Caco-2 (cell line): ENCODE measurements at places on chromosomes 13 and 19. TPM values are rescaled to one million over a fixed set of nuclear protein-coding genes. Genes with fewer than 3 reads are reported as not detected.

GRCh38 chr13:100674572-100674871 is at the start of gene TMTC4:
Gene TMTC4 (minus strand): TSS chr13:100674795. CDS start chr13:100670362, 4,433 bp downstream.
- no peak for DNase-seq

GRCh38 chr13:85406269-85406975 is 392.8 kb downstream of the SLITRK6 start:
- no peak for DNase-seq

DNA sequence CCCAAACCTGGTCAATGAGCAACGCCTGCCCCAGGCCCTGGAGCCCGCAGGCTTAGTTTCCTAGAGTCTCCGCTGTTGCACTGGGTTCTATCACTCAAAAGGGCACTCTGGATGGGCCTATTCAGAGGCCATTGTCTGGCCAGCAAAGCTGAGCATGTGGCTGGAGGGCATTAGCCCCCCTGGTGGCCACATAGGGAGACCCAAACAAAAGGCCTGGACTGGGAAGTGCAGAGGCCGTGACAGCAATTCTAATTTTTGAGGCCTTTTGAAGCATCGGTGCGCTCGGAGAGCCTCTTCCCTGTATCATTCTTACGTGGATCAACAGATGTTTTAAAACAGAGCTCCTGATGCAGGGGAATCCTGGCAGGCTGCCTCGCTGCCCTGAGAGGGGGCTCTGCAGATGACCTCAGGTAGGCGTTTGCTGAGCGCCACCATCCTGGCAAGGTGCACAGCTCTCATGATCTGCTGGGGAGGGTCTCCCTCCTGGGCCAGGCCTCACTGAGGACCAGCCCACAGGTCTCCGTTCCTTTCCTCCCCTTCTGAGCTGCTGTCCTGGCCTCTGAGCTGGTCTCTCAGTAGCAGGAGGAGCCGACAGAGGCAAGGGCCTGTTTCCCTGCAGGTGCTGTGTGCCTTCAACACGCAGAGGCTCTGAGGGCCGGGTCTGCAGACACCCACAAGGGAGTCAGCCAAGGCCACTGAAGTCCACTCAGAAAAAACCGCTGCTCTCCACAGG is 190.5 kb downstream of the URI1 start:
- DNase-seq: peak; percentile 13

DNA sequence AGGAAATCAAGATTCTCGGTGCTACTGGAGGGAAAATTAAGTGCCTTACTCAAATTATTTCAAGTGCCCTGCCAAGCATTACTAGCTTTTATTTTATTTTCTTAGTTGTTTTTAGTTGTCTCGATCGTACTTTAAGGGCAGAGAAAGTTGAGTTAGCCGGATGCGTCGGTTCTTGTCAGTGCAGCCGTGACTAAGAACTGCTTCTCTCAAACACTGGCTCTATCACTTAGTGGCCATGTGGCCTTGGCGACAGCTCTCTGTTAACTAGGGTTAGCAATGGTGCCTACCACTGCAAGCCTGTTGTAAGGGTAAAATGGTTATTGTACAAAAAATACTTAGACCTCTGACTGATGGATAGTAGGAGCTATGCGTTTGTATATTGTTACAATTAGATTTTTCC is 227.8 kb downstream of the KATNAL1 start:
- DNase-seq: no peak

GRCh38 chr19:47022541-47023447 is 3.2 kb downstream of the NPAS1 start:
- DNase-seq: no peak

GRCh38 chr19:41767115-41767514 is 11.8 kb downstream of the CEACAM6 start:
- no peak for DNase-seq

DNA sequence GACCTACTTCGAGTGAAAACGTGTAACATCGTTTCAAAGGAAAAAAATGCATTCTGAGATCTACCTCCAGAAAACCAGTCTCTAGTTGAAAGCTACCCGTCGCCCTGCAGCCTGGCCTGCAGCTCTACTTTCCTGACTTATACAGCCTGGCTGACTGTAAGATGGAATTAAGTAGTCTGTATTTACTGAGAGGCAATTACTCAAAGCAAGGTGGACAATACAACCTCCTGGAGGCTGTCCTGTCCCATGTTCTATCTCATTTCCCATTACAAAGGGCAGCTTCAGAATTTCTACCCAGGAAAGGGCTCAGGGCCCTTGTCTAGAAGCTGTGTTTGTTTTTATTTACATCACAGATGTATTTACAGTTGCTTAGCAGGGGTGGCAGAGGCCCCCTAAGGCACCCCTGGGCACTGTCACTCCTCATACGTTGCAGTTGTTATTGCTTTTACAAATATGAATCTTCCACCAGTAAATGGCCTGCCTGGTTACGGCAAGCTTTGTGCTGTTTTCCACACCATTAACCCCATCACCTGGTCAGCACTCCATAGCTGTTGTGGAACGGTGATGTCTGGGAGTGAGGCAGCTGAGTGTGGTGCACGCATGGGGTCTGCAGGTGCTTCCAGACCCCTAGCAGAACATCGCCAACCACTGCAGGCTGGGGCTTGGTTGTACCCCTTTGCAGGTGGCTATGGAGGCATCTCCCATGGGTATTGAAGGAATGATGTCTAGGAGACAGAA is 46.3 kb upstream of the MTIF3 start:
- no peak for DNase-seq

- DNase-seq: peak; percentile 64
Measured at GRCh38 chr19:19554074-19555023, 16.3 kb downstream of the CILP2 start.

- DNase-seq: no peak
Measured at GRCh38 chr13:30442926-30443325, 20.6 kb downstream of the UBE2L5 start.

GRCh38 chr19:58516964-58517833 is 2.4 kb downstream of the ZBTB45 start:
- DNase-seq: no peak

DNA sequence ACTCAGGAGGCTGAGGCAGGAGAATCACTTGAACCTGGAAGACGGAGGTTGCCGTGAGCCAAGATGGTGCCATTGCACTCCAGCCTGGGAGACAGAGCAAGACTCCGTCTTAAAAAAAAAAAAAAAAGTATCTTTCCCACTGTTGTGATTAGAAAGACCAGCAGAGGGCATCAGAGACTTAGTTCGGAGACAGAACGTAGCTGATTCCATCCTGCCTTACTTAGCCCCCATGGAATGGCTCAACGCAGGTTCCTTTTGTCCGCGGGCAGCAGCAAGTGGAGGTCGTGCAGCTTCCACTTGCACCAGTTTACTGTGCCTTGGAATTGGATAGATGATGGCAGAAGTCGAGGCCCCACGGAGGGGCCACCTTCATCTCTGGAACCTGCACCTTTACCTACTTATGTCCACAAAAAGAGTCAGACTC is 8.1 kb downstream of the TIMM29 start:
- DNase-seq: peak; percentile 80

DNA sequence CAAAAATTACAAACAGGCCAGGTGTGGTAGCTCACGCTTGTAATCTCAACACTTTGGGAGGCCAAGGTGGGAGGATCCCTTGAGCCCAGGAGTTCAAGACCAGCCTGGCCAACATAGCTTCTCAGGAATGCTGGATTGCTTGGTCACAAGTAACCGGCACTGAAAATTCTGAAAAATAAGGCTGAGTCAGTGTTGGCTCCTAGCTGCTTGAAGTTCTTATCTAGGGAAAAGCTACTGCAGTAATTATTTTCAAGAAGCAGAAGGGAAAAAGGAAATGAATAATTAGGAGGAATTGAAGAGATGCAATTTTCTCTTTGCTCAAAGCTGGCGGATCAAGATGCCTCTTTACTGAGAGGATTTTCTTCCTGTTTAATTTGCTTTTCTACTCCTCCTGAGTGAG is 75.0 kb upstream of the GTF3A start:
- no peak for DNase-seq

DIAPH3 gene
- total RNA-seq: 59.4 and 60.6 TPM in 2 replicates

KASH5 gene
- 0.56 and 1.00 TPM in 2 replicates for total RNA-seq

COMMD6 gene
- 101 and 104 TPM in 2 replicates for total RNA-seq

ZNF772 gene
- 1.2 and 1.7 TPM in 2 replicates for total RNA-seq

VSTM2B gene
- not detected in 2 replicates for total RNA-seq

SHISA7 gene
- not detected in 2 replicates for total RNA-seq

SIGLEC12 gene
- total RNA-seq: not detected in 2 replicates

POLR1G gene
- 27.7 and 31.1 TPM in 2 replicates for total RNA-seq
